ENCODE measurements at places on chromosomes 2 and 18.
A peak's percentile ranks its signal among the peaks of the same experiment; 100 is the strongest.

DNA sequence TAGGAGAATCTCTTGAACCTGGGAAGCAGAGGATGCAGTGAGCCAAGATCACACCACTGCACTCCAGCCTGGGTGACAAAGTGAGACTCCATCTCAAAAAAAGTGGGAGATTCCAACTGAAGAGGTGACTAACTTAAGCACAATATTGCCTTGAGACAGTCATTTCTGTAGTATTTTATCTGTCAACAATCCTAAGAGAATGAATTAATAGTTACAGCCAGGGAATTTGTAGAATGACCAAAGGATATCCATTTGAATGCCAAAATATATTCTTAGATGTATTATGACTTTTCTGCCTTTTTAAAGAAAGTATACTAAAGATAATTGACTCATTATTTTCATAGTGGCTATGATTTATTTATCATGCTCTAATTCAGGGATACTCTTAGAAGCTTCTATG is 40.7 kb upstream of the CCDC150 start:
- DNase-seq, result no peak

DNA sequence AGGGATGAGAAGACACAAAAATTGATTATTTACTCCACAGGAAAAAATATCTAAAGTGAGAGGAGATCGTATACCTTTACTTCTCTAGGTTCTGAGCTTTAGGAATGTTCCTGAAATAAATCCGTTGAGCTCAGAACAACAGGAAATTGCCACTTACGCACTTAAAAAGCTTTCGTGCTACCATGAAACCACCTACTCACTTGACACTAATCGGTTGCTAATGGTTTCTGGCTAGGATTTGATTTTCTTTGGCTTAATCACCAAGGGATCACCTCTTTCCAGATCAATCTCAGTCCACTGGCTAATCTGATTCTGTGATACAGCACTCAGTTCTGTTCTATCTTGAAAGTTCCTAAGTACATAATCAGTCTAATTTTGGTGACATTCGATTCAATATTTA is 419.6 kb downstream of the DLGAP1 start:
- no peak for DNase-seq

- peak; percentile 60 for DNase-seq
Measured at GRCh38 chr2:230793572-230794359, 71.0 kb upstream of the ITM2C start.

- no peak for DNase-seq
Measured at GRCh38 chr18:2917259-2918047, 70.6 kb downstream of the EMILIN2 start.

GRCh38 chr2:126915903-126916302 is 17.2 kb downstream of the TEX51 start:
- no peak for DNase-seq

- DNase-seq, result no peak
Measured at GRCh38 chr2:154707994-154708575, 9.6 kb downstream of the KCNJ3 start.

DNA sequence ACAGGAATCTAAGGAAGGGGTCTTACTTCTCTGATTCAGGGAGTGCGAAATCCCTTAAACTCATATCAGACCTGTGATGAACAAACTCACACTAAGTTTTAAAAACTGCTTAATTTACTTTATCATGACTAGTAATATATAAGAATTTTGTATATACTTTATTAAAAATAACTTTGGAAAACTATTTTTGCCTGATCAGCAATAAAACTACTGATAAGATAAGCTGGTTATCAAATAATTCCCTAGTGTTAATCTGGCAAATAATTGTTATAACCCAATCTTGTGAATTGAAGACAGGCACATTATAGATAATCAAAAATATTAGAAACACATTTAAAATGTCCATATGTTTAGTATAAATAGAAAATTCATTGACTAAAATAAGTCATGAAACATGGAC is 23.7 kb upstream of the DSC3 start:
- no peak for DNase-seq

- DNase-seq, result no peak
Measured at GRCh38 chr2:19171409-19171808, 187.0 kb downstream of the OSR1 start.

- no peak for DNase-seq
Measured at GRCh38 chr2:156565066-156565710, 129.0 kb downstream of the GPD2 start.

GRCh38 chr2:98726735-98727368 is 4.1 kb downstream of the MGAT4A start:
- no peak for DNase-seq

DNA sequence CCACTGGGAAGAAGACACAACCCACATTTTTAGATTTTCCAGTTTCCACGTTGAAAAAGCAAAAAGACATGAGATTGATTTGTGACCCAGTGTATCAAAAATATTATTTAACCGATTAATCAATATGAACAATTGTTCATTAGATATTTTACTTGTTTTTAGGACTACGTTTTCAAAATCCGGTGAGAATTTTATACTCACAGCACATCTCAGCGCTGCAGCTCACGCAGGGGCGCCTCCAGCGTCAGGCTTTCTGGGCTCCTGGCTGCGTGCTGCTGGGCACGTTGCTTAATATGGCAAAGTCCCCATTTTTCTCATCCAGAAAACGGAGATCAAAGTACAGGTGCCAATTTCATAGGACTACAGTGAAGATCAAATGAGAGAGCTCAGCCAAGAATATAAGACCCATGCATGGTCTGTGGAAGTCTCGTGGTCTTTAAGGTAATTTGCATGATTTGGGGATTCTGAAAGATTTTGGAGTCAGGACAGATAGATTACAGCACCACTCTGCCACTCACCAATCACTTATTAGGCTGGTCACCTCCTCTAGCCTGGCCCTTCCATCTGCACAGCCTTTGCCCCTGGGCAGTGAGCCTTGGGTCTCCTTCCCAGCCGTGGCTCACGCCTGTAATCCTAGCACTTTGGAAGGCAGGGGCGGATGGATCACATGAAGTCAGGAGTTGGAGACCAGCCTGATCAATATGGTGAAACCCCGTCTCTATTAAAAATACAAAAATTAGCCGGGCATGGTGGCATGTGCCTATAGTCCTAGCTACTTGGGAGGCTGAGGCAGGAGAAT is 36.2 kb downstream of the PTPN18 start:
- no peak for DNase-seq

DNA sequence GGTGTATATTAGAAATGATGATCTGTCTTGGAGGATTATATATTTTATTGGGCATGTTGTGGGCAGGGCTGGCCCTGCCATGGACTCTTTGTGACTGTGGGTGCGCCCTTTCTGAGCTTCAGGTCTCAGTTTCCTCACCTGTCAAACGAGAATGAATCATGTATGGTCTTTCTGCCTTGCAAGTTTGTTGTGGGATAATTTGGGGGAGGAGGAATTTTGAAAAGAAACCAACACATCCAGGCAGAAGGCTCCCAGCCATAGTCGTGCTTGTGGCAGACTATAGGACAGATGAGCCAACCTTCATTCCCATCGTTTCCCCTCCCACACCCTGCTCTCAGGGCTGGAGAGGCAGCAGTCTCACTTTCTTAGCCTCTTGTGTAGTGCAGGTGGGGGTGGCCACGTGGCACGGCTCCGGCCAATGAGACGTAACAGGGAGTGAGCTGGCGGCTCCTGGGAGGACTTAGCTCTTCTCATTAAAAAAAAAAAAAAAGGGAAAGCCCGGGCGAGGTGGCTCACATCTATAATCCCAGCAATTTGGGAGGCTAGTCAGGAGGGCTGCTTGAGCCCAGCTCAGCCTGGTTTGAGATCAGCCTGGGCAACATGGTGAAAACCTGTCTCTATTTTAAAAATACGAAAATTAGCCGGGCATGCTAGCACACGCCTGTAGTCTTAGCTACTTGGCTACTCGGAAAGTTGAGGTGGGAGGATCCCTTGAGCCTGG is 63.1 kb downstream of the RHOB start:
- DNase-seq, result no peak

DNA sequence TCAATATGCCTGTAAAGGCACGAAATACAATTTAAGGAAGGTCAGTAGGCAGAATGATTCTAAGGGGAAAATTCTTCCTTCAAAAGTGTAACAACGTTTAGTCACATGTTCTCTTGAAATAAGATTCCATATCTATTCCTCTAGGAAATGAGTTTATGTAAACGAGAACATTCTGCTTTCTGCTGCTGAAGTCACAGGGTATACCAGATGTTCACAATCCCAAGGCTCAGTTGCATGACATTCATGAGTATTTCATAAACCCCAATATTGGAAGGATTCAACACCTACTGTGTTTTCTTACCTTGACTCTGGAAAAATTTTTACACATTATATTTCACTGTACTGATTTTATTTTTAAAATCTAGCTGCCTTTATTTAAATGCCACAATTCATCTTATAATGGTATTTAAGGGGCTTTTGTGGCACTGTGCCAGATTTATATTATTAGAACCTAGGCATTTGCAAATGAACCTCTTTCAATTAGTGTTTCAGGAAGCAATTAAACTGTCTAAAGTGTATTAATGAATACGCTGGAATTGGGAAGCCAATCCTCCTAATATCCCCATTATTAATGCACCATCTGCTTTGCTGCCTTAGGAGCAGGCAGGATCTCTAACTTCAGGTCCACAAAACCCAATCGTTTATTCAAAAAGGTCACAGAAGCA is 542.6 kb upstream of the KLHL29 start:
- no peak for DNase-seq

DNA sequence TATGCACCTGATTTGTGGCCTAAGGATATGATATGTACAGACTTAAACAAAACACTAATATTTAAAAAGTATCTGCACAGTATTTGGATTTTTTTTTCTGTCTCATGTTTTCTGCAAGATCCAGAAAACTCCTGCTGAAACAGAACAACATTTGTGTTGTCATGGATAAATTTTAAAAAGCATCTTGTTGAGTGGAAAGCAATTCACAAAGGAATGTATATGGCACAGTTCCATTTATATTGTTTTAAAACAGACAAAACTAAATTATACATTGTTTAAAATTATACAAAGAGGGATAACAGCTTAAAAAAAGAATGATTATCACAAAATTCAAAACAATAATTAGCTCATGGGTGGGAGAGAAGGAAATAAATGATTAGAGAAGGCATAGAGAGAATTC is 193.5 kb downstream of the PPP1R1C start:
- DNase-seq, result no peak

- no peak for DNase-seq
Measured at GRCh38 chr2:229201521-229201920, 69.6 kb downstream of the PID1 start.

DNA sequence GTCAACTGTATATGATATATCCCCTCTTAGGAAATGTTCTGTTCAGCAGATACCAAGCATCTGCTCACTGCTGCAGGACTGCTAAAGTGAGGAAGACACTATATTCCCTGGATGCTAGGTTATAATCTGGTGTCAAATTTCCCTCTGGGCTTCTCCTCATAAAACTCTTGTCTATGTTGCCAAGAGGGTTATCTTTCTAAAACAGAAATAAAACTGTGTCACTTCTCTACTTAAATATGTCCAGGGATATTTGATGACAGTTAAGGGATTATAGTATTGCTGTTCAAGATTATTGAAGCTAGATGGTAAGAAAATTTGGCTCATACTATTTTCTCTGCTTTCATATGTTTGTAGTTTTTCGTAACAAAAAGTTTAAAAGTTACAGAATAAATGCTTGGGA is 30.5 kb upstream of the SNRNP27 start:
- DNase-seq, result no peak
